Nucleus accumbens (tissue), 56 donors: ENCODE measurements at places on chromosomes 5 and 9.

DNA sequence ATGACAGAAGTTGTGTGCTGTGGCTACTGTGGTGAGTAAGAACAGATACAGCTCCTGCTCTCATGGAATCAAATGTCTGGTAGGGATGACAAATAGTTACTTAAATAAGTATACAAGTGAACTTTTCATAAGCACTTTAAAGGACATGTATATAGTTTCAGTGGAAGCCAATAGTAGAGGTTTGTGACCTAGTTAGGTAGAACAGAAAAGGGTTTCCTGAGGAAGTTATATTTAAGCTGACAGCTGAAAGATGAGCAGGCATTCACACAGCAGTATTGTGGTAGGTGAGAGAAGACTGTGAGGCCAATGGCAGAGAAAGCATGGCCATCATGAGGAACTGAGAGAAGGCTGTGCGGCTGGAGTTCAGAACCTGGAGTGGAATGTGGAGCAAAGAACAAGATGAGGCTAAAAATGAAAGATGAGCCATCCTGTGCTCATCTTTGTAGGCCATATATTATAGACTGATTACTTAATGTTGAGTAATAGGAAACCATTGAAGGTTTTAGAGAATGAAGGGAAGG is 15.4 kb downstream of the FAM174A start:
- no peak for DNase-seq

DNA sequence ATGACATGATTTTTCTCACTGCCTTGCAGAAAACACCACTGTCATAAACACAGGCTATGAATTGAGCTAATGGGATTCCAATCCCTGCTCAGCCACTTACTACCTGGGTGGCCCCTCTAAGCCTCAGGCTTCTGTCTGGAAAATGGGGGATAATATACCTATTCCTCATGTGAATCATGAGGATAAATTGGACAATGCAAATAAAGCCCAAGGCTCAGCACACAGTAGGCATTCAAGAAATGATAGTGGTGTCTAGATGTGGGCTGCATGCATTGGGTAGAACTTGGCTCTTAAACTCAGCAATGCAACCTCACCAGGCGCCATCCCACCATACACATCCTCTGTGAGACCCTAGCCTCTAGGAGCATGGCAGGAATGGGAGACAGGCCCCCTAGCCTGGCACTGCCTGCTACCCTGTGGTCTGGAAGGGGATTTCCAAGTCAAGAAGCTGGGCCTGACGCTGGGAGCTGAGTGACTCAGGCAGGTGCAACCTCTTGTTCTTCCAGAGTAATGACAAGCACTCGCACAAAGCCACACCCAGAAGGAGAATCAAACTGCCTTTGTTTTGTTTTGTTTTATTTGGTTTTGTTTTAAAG is 2.3 kb upstream of the TNIP1 start:
- no peak for DNase-seq

GRCh38 chr5:121109817-121110216 is 645.7 kb downstream of the PRR16 start:
- DNase-seq = no peak

GRCh38 chr5:3120028-3120427 is 368.6 kb upstream of the IRX2 start:
- no peak for DNase-seq

- DNase-seq = no peak
Measured at GRCh38 chr5:2836133-2836532, 84.7 kb upstream of the IRX2 start.

DNA sequence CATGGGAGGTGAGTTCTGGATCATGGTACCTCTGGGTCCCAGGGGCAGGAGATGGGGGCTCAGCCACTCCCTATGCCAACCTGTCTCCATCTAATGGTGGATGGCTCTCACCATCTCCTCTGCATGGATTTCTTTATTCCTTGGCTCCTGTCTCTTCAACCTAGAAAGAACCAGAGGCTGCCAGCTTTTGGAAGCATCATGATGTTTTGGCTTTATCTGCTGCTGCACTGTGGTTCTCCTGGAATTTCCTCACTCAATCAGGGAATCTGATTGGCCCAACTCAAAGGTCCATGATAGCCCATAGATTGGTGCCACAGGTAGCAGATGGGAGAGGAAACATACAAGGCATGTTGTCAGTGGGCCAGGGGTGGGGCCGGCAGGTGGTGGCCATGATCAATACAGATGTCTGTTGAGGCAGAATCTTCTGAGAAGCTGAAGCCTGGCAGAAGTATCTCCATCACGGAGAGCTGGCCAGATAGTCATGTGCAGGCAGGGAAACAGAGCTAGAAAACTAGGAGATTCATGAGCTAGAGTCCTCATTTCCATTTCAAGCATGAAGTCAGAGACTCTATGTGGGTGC is 158.2 kb downstream of the MACROH2A1 start:
- no peak for DNase-seq

DNA sequence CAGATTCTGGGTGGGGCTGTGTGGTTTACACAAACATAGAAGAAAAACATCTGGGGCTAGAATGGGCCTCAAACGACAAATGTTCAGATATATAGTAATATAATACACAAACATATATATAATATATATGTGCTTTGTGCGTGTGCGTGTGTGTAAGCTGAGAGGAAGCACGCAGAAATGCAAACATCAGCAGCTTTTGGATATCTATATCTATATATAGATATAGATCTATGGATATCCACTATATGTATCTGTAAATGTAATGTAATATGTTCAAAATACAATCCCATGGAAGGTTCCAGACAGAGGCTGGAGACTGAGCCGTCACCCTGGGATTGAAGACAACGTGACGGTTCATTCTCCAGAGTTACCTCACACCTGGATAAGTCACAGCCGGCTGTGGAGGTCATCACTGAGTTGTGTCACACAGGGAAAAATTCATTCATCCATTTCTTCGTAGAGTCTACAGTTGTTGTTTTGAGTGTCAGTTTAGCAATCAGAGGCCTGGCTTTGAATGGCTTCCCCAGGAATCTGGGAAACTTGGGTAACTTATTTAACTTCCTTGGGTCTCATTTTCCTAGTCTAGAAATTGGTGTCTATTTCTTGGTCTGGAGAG is 123.0 kb upstream of the CPEB4 start:
- no peak for DNase-seq

GRCh38 chr9:78542491-78543181 is 245.7 kb downstream of the PSAT1 start:
- no peak for DNase-seq

- DNase-seq = no peak
Measured at GRCh38 chr9:99190597-99191283, 31.0 kb downstream of the ALG2 start.

- DNase-seq = no peak
Measured at GRCh38 chr5:74934949-74935751, 69.0 kb upstream of the FAM169A start.

DNA sequence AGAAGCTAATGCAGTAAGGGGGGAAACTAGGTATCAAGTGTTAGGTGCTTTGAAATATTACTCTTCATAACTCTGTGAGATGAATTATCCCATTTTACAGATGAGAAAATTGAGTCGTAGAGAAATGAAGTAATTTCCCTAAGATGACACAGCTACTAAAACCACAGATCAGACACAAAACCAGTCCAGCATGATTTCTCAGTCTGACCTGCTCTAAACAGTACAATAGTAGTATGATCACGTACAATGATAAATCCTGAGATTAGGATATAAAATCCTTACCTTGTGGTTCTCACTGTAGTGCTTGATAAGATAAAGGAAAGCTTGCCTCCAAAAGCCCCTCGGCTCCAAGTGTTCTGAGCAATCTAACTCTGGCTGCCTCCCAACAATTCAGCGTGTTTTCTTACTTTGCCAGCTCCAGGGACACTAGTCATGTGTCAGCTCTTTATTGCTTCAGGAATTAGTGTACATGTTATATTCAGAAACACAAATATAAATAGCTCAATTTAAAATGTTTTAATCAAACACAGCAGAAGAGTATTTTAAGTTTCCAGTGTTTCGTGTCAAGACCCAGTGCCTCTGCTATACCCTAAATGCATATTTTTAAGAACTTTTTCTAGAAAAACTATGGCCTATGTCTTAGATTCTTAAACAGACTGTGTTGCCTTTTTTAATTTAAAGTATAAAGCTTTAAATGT is 243.6 kb downstream of the DENND1A start:
- DNase-seq = no peak

GRCh38 chr5:14528926-14529325 is 52.7 kb upstream of the OTULINL start:
- DNase-seq = no peak

GRCh38 chr5:92662741-92663140 is 918.3 kb downstream of the NR2F1-AS1 start:
- no peak for DNase-seq

DNA sequence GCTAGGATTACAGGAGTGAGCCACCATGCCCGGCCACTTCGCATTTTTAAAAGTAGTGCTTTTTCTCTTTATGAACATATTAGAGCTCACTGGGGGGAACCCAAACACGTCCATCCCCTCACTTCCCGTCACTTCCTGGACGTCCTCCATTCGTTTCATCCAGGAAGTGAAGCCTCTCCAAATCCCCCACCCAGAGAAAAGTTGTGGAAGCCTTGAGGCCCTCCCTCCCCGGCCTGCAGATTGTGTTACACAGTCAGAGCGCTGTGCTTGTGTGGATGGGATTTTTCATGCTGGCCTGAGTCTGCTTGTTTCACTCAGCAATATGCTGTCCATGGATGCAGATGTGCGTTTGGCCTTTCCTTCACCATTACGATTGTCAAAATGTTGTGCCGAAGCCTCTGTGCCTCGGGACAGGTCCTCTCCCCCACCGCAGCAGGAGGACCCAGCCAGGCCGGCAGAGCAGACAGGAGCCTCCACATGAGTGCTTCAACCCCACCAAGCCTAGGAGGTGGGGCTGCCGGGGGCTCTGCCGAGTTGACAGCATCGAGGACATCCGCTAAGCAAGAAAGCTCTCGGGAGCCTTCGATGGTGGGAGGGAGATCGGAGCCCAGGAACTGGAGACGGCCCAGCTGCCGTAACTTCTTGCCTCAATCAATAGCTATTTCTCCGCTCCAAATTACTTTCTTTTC is 121.6 kb upstream of the PPP1R26 start:
- DNase-seq = no peak

DNA sequence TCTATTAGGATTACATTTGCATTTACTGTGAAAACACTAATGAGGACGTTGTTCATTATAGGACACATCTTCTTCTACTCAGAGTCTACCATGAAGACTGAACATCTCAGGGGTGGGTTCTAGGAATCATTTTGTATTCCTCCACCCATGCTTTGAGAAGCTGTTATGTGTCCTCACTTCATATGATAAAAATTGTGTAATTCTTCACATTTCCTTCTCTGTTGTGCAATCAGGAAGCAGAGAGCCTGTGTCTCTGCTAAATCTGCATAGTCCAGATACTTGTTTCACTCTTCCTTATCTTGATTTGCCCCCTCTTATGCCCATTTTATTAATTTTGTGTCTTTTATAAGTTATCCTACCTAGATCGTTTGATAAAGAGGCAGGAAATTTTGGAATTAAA is 97.8 kb upstream of the IQGAP2 start:
- DNase-seq = no peak
